Smooth muscle cell of bladder (primary cell): ENCODE measurements at places on chromosomes 6 and 20. TPM values are rescaled to one million over a fixed set of nuclear protein-coding genes. Genes with fewer than 3 reads are reported as not detected.

BPIFB4 gene
- total RNA-seq: not detected in 2 replicates

NCOA6 gene
- 3.4 and 5.5 TPM in 2 replicates for total RNA-seq

KHDC1L gene
- total RNA-seq: not detected in 2 replicates

FUT9 gene
- under 0.01 TPM in 1 of 2 replicates, not detected in the other for total RNA-seq

RCAN2 gene
- total RNA-seq: 3.7 and 4.2 TPM in 2 replicates

CRISP3 gene
- total RNA-seq: not detected in 2 replicates

ULBP3 gene
- total RNA-seq: 3.4 and 12.1 TPM in 2 replicates

TREM1 gene
- total RNA-seq: 2.7 and 3.4 TPM in 2 replicates

SSTR4 gene
- not detected in 2 replicates for total RNA-seq
